Tibial nerve (tissue), 4 donors: ENCODE measurements at places on chromosomes 7 and 10. TPM values are rescaled to one million over a fixed set of nuclear protein-coding genes. Genes with fewer than 3 reads are reported as not detected.

Gene LBX1
- total RNA-seq: not detected

Gene PLAC9
- 115 TPM for total RNA-seq

Gene HOXA7
- 12.9 TPM for total RNA-seq

GRCh38 chr10:74593470-74593869 lies 232.9 kb upstream of the KAT6B start:
- DNase-seq: no peak

DNA sequence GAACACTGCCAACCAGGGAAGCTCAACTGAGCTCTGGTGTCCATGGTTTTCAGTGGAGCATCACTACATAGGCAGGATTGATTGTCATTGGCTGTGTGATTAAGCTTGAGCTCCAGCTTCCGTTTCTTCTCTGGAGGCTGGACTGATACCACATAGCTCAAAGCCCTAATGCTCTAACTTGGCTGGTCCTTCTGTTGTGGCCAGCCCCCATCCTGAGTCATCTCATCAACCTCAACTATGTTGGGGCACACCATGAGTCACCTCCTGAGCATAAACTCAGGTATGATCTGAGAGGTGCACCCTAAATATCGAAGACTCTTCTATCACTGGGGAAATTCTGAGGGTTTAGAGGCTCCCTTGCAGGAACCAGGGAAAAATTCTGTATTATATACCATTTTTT lies 114.5 kb upstream of the INHBA start:
- no peak for DNase-seq
